ENCODE measurements at places on chromosomes 7 and 10. TPM values are rescaled to one million over a fixed set of nuclear protein-coding genes. Genes with fewer than 3 reads are reported as not detected.
A peak's percentile ranks its signal among the peaks of the same experiment; 100 is the strongest.

GRCh38 chr10:94490789-94491039 is 54.9 kb upstream of the HELLS start:
- no peak overlapping the region for H3K4me3 ChIP-seq
- no peak overlapping the region for H3K27ac ChIP-seq
- no peaks in the 10 kb centered on the region for H3K27me3 ChIP-seq
- no peaks in the 10 kb centered on the region for H3K4me1 ChIP-seq
- no peak for DNase-seq
- H3K36me3 ChIP-seq = no peaks in the 10 kb centered on the region

GRCh38 chr10:129915526-129916378 is 48.3 kb downstream of the EBF3 start:
- H3K36me3 ChIP-seq = no peaks in the 10 kb centered on the region
- no peaks in the 10 kb centered on the region for H3K27me3 ChIP-seq
- H3K4me1 ChIP-seq = no peaks in the 10 kb centered on the region

GRCh38 chr7:37415629-37416028 is 33.0 kb downstream of the ELMO1 start:
- H3K36me3 ChIP-seq = no peaks in the 10 kb centered on the region
- H3K27me3 ChIP-seq = no peaks in the 10 kb centered on the region
- H3K4me1 ChIP-seq = peaks cover 13% of the 10 kb centered on the region

DNA sequence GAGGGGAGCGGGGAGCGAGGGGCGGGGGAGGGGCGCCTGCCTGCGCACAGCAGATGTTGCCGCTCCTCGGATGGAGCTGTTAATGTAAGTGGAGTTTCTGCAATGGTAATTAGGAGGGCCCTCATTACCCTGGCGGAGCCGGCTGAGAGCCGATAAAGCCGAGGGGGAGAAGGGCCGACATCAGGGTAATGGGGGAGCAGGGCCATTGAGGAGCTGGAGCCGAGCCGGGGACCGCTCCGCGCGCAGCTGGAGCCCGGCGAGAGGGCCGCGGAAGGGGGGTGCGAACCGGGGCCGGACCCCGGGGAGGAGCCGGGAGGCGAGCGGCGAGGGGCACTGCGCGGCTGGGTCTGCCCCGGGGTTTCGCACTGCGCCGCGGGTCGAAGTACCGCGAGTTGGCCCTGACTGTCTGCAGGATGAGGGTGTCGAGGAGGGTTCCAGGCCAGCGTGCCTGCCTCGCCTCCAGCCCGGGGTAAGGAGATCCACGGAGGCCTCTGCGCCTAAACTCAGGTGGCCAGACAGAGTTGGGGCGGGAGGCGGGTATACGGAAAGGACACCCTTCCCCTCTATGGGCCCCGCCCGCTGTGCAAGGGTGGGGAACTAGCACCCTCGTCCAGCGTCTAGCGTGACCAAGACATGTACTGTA is 55.0 kb upstream of the LBX1 start:
- no peak overlapping the region for H3K4me3 ChIP-seq
- no peak overlapping the region for H3K27ac ChIP-seq
- H3K36me3 ChIP-seq = no peaks in the 10 kb centered on the region
- H3K4me1 ChIP-seq = no peaks in the 10 kb centered on the region
- DNase-seq = no peak

HABP2 gene
- 0.13 TPM for total RNA-seq

DNA sequence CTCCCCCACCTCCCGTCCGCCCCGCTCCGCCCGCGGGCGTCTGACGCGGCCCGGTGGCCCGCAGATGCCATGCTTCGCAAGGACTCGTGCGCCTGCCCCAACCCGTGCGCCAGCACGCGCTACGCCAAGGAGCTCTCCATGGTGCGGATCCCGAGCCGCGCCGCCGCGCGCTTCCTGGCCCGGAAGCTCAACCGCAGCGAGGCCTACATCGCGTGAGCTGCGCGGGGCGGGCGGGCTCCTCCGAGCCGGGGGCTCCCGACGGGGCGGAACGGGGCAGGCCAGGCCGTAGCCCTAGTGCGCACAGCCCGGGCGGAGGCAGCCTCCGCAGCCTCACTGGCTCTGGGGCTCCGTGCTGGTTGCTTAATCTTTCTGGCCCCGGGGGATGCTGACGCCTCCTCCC is 2.8 kb downstream of the ASIC3 start:
- H3K4me1 ChIP-seq = peaks cover 24% of the 10 kb centered on the region
- H3K27ac ChIP-seq = no peak overlapping the region

- H3K4me1 ChIP-seq = no peaks in the 10 kb centered on the region
- H3K36me3 ChIP-seq = no peaks in the 10 kb centered on the region
- DNase-seq = no peak
- no peak overlapping the region for H3K4me3 ChIP-seq
- no peak overlapping the region for H3K27ac ChIP-seq
- no peaks in the 10 kb centered on the region for H3K27me3 ChIP-seq
Observed at GRCh38 chr10:5485948-5486852, 13.2 kb downstream of the CALML5 start.

ASB15 gene
- total RNA-seq = not detected

DNA sequence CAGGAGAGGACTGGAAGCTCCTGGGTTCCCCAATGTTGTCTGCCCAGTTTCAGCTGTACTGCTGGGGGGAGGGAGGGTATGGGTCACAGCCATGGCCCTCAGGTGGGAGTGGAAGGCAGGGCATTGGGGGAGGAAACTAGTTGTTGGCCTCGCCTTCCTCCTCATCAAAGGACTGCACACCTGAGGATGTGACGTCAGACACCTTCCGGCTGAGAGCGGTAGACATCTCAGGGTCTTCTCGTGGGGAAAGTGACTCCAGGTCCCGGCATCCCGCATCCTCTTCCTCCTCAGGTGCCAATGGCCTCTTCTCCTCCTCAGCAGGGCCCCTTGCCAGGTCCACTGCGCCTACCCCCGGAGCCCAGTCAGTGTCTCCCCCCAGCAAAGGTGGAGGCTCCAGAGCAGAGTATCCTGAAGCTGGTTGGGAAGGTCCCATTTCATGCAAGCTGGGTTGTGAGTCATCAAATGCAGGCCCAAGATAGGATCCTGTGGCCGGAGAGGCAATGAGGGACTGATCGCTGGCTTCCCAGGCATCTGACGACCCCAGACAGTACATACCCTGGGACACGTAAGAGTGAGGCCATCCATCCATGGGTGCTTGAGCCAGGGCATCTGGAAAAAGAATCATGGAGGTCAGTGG is 6.0 kb downstream of the FAM131B start:
- H3K4me3 ChIP-seq = no peak overlapping the region
- no peak overlapping the region for H3K27ac ChIP-seq
- DNase-seq = no peak
- H3K4me1 ChIP-seq = no peaks in the 10 kb centered on the region
- no peaks in the 10 kb centered on the region for H3K36me3 ChIP-seq

- H3K4me3 ChIP-seq = no peak overlapping the region
- peak; percentile 2 for DNase-seq
- no peaks in the 10 kb centered on the region for H3K4me1 ChIP-seq
Observed at GRCh38 chr10:42367532-42368230, 270.7 kb downstream of the ZNF33B start.

GRCh38 chr7:151416941-151417315 is 7.1 kb upstream of the WDR86 start:
- no peaks in the 10 kb centered on the region for H3K27me3 ChIP-seq
- no peak overlapping the region for H3K4me3 ChIP-seq
- H3K27ac ChIP-seq = no peak overlapping the region
- no peaks in the 10 kb centered on the region for H3K4me1 ChIP-seq
- DNase-seq = no peak

DNA sequence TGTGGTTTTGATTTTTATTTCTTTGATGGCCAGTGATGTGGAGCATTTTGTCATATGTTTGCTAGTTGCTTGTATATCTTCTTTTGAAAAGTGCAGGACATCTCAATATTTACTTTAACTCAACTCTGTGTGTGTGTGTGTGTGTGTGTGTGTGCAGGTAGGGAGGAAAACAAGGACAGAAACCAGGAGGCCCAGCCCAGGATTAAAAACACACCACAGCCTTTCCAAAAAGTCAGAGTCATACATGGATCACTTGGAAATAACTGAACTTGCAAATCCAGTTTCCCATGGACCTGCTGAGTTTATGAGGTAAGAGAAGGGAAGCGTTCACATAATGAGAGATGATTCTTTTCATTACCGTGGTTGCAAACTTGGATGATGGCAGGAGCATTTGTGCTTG is 189.9 kb upstream of the LYZL1 start:
- no peaks in the 10 kb centered on the region for H3K27me3 ChIP-seq
- no peak for DNase-seq
- H3K4me3 ChIP-seq = no peak overlapping the region
- no peaks in the 10 kb centered on the region for H3K36me3 ChIP-seq
- no peaks in the 10 kb centered on the region for H3K4me1 ChIP-seq

- H3K27ac ChIP-seq = peak overlapping the region; percentile 81
- peak overlapping the region; percentile 30 for H3K4me3 ChIP-seq
- peak; percentile 28 for DNase-seq
- H3K36me3 ChIP-seq = peaks cover 3% of the 10 kb centered on the region
Observed at GRCh38 chr7:155764438-155764793, 47.8 kb downstream of the SHH start.

DNA sequence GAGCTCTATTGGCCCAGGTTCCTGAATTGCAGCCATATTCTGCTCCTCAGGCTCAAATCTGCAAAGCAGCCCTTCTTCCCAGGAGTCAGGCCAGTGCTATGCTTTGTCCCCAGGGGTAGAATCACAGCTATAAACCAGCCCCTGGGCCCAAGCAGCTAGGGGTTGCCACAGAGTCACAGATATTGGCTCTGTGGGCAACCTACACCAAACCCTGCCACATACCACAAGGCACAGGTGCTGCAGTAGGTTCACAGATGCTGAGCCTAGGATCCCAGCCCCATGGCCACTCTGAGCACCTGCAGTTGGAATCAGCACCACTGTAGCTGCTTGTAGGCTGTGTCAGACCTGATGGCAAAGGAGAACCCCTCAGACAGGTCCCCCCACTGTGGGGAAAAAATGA is 43.1 kb upstream of the CAMK2B start:
- no peak overlapping the region for H3K27ac ChIP-seq
- DNase-seq = no peak
- no peaks in the 10 kb centered on the region for H3K4me1 ChIP-seq
- H3K4me3 ChIP-seq = no peak overlapping the region
- H3K27me3 ChIP-seq = peaks cover 4% of the 10 kb centered on the region
- no peaks in the 10 kb centered on the region for H3K36me3 ChIP-seq

- H3K4me3 ChIP-seq = no peak overlapping the region
- DNase-seq = no peak
- no peaks in the 10 kb centered on the region for H3K36me3 ChIP-seq
- H3K27ac ChIP-seq = no peak overlapping the region
- H3K4me1 ChIP-seq = no peaks in the 10 kb centered on the region
Observed at GRCh38 chr10:80938903-80939302, 401.2 kb downstream of the SH2D4B start.

DNA sequence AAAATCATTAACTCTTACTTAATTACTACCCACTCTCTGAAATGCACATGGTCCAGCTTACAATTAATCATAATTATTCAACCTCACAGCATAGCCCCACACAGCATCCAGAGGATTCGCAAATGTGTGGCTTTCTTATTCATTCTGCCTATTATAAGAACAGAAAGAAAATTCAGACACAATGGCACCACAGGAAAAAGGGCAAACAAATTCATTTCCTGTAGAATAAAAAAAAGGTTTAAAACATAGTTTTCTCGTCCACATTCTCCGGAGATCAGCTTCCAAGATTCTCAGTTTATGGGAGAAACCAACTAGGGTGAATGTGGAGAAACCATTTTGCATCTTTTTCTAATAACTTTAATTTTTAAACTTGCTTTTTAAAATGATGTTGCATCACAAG is 201.6 kb downstream of the PARD3 start:
- no peaks in the 10 kb centered on the region for H3K27me3 ChIP-seq
- no peak overlapping the region for H3K27ac ChIP-seq
- H3K4me3 ChIP-seq = no peak overlapping the region
- no peaks in the 10 kb centered on the region for H3K36me3 ChIP-seq
- no peaks in the 10 kb centered on the region for H3K4me1 ChIP-seq
- no peak for DNase-seq

COL28A1 gene
- total RNA-seq = 0.18 TPM

GRCh38 chr7:95534796-95535195 is 49.1 kb downstream of the ASB4 start:
- H3K27ac ChIP-seq = no peak overlapping the region
- H3K4me1 ChIP-seq = no peaks in the 10 kb centered on the region

DNA sequence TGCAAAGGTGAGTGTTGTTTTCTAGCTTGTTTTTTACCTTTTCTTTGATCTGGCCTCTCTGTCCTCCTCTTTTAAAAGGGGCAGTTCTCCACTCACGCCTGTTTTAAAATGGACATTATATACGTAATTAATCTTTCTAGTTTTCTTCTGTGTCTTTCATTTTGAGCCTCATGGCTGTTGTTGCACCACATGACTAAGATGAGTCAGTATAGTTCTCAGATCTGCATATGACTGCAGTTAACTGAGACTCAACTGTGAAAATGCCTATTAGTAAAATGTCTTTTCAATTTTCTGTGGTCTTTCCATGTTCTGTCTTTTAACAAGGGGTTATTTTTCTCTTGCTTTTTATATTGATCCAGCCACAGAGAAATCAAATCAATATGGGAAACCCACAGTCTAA is 296.1 kb downstream of the CDK14 start:
- no peaks in the 10 kb centered on the region for H3K4me1 ChIP-seq
- DNase-seq = no peak
- H3K27ac ChIP-seq = no peak overlapping the region
- H3K36me3 ChIP-seq = no peaks in the 10 kb centered on the region

DNA sequence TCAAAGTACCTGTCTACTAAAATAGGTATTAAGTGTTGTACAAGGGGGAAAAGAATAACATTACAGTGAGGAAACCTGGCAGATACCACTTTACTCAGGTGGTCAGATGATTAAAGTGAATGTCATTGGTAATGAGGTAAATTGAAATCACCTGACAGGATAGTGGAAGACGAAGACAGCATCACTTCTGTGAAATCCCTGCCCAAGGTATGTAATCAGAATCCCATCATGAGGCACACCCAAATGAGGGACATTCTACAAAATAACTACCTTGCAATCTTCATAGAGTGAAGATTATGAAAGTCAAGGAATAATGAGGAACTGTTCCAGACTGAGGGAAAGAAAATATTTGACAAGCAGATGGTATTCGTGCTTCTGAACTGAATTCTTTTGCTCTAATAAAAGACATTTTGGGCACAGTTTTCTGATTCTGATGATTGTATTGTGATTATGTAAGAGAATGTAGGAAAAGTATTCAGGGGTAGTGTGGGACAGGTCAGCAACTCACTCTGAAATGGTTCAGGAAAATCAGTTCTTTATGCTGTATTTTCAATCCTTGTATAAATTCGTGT is 33.3 kb upstream of the ARMS2 start:
- H3K4me3 ChIP-seq = no peak overlapping the region
- H3K27me3 ChIP-seq = no peaks in the 10 kb centered on the region
- peaks cover 43% of the 10 kb centered on the region for H3K4me1 ChIP-seq
- H3K27ac ChIP-seq = peak overlapping the region; percentile 57
- peaks cover 9% of the 10 kb centered on the region for H3K36me3 ChIP-seq

DNA sequence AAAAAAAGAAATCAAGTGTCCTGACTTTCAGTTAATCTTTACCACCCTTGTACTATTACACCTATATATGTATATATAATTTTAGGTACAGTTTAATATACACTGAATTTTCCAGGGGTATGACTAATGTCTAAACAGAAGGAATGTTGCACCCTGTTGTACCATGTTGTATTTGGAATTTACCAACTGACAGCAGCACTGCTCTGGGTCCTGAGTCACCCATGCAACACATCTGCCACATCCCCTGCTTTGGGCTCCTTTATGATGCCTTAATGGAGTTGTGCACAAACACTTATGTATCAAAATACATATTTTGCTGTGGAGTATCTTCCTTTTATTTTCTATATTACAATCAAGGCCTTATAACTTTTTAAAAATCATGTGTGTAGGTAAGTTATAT is 21.2 kb downstream of the YAE1 start:
- H3K27me3 ChIP-seq = no peaks in the 10 kb centered on the region
- H3K27ac ChIP-seq = no peak overlapping the region
- H3K4me1 ChIP-seq = peaks cover 8% of the 10 kb centered on the region
- H3K4me3 ChIP-seq = no peak overlapping the region
- no peaks in the 10 kb centered on the region for H3K36me3 ChIP-seq

Data from T-cell (primary cell).